ENCODE measurements at places on chromosomes 5 and 9.

DNA sequence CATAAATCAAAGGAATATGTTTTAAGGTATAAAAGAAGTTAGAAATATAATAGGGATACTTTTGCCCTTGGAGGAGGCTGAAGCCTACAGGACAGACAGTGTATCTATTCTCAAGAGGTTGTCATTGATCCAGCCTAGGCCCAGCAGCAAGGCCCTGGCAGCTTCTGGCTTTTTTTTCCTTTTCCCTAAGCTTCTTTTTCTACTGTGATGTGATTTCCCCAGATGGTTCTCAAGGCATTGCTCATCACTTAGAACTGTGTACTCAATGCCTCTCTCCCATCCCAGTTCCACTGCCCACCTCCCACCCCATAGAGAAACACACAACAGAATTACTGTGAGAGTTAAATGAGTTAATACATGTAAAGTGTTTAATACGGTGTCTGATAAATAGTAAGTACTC, 88.6 kb downstream of the SLC44A1 start:
- DNase-seq, result no peak

GRCh38 chr9:112846528-112847488, 43.9 kb downstream of the SLC46A2 start:
- DNase-seq, result no peak

- no peak for DNase-seq
Measured at GRCh38 chr5:150460781-150461180, 11.2 kb upstream of the RPS14 start.

- DNase-seq, result peak; percentile 82
Measured at GRCh38 chr9:19471737-19472648, 63.2 kb downstream of the ACER2 start.
